ENCODE measurements at places on chromosomes 7 and 10.
A peak's percentile ranks its signal among the peaks of the same experiment; 100 is the strongest.

DNA sequence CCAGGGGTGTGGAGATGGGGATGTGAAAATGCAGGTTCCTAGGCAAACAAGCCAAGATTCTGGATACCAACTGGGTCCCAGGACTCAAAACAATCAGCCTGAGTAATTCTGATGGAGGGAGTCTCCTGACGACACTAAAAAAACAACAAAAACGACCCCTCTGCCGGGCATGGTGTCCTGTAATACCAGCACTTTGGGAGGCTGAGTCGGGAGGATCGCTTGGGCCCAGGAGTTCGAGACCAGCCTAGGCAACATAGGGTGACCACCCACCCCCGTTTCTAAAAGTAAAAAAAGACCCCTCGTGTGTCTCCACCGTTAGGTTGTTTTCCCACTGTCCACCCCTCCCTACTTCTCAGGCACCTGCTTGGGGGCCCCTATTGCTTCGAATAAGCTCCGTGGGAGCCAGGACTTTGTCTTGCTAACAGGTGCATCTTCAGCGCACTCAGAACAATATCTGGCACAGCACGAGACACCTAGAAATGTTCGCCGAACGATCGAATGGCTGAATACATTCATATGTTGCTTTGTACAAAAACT is 743 bp upstream of the NRF1 start:
- ATAC-seq, result no peak

DNA sequence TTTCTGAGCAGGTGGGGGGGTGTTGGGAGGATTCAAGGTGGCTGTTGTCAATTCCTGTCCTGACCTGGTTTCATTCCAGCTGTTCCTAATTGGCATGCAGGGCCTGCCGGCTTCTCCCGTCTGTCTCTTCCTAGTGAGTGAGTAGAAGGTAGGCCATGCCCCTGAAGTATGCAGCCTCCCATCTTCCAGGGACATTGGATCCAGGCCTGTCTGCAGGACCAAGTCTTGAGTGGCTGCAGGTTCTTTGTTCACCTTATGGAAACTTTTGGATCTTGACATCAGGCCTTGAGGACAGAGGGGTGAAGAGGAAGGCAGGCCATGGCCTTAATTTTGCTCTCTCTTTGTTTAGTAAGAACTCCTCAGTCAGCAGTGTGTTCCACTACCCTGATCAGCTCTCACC is 131.8 kb downstream of the SH2D4B start:
- ATAC-seq, result no peak

DNA sequence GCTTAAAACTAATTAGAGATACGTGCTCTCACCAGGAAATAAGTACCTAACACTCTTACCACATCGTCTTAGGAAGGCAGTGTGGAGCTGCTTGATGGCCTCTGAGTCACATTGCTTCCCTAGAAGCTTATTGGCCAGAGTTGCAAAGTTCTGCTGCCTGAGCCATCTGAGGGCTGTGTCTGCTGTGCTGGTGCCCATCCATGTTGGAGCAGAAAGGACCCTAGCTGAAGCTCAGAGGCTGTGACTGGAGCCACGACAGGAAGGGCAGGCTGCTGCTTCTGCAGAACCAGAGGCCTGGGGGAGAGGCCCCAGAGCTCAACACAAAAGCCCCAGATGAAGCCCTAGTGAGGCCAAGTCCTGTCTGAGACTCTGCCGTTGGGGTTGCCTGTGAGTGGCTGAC is 64.8 kb upstream of the IGFBP3 start:
- ATAC-seq, result no peak

DNA sequence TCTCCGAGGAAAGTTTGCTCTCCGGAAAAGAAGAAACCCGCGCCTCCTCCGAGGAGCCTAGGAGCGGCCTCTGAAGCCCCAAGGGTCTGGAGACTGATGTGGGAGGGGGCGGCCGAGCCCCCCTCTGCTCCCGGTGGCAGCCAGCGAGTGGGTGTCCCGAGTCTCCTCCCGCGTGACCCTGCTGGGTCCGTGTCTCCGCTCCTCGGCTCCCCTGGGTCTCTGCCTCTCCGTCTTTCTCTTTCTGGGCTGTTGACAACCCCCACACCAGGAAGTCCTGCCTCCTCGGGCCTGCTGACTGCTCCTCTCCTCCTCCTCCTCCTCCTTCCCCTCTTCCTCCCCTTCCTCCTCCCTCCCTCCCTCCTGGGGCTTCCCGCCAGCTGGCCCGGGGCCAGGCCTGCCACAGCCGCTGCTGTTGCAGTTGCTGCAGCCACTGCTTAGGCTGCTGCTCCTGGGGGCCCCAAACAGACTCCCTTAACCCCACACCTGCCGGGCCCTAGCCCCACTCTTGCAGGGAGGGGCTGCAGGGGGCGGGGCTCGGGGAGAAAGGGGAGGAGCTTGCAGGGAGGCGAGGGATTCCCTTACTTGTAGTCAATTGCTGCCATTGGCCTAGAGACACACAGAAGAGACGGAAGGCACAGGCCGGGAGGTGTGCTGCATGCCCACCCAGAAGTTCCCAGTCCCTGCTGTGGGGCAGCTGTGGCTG is at the start of gene TSC22D4:
TSS of gene TSC22D4 (minus strand) at position 257 of the 703 bp plus-strand sequence. CDS start 1,176 bp downstream, outside the sequence.
- peak; percentile 61 for ATAC-seq

GRCh38 chr10:107915215-107915610 is 750.7 kb upstream of the SORCS1 start:
- ATAC-seq, result peak; percentile 51

DNA sequence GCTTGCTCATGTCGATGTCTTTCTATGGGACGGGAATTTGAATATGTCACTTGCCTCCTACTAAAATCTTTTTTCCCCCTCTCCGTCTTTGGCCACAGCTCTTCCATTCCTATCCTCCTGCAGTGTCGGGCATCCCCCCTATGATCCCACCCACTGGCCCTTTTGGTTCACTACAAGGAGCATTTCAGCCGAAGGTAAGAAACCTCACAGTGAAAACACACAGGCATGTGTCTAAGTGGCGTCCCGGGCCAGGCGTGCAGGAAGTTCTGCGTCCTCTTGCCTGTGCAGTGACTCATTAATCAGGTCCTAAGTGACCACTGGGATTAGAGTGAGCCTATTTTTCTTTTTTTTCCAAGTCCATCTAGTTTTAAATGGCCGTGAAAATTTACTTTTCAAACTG is 360.5 kb upstream of the GALNT17 start:
- ATAC-seq, result no peak

DNA sequence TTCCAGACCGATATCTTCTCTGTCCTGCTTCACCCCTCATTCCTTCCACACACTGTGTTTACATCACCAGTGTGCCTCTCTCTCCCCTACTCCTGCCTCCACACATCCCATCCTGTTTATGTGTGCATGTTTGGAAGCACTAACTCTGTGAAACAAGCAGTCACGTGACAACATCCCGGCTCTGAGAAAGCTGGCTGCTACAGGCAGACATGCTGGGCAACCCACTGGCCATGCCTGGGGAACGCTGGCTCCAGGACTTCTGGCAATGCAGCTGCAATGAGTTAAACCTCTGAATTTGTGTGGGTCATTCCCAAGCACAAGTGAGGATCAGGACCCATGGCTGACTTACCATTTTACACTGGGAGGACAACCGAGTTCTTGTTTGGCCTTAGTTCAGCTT is 74.0 kb downstream of the WNT2 start:
- no peak for ATAC-seq

- ATAC-seq, result no peak
Measured at GRCh38 chr7:19294619-19295018, 149.4 kb upstream of the FERD3L start.
